Brain (organoid and tissue), 16 donors: ENCODE measurements at places on chromosomes 11 and 22.

GRCh38 chr11:45176996-45177395 is 30.6 kb downstream of the PRDM11 start:
- DNase-seq, result no peak

GRCh38 chr11:72378704-72379383 is 55.5 kb downstream of the CLPB start:
- no peak for DNase-seq

DNA sequence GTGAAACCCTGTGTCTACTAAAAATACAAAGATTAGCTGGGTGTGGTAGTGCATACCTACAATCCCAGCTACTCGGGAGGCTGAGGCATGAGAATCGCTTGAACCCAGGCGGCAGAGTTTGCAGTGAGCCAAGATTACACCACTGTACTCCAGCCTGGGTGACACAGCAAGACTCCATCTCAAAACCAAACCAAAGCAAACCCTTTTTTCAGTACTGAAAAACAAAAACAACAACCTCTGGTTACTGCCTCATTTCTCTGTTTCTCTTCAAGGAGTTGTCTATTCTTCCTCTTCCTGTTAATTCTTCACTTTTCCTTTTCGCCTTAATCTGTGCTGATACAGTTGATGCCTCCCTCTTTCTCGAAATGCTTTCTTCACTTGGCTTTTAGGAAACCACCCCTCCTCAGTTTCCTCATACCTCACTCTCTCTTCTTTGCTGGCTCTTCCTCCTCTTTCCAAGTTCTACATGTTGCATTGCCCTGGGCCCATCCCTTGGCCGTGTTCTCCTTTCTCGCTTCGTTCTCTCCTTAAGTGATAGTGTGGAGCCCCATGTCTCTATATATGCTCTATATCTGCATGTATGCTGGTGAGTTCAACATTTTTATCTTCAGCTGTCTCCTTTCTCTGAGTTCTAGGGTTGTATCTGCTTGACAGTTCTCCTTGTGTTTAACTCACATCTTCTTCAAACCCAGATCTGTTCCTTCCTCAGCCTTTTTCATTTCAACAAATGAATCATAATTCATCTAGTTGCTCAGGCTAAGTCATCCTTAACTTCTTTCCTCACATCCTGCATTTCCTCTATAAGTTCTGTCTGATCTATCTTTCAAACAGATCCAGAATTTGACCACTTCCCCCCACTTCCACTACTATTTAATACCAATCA is 37.1 kb downstream of the NUCB2 start:
- DNase-seq, result no peak

DNA sequence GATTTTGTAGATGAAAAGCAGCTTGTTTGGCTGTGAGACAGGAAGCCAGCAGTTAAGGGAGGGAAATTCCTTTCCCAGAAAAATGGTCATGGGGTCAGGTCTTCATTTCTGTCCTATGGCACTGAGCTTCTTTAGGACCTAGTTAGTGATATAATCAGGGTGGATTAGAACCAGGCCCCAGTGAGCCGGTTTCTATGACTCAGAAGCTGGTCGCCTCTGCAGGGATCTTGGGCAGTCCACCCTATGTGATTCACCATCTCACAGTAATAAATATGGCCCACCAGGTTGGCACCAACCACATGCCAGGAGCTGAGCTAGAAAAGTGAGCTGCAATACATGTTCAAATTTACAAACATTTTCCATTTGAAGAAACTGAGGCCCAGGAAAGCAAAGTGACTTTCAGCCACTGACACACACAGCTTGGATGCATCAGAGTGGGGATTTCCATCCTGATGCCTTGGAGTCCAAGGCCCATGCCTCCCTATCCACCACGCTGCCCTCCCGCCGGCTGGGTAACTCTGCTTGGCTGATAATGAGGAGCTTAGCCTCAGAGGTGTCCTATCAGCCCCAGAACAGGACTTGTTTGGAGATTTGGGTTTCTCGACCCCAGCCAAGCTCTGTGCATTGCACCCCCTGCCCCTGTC is 42.0 kb downstream of the CD82 start:
- DNase-seq, result no peak

- DNase-seq, result no peak
Observed at GRCh38 chr22:41043722-41044121, 48.7 kb upstream of the EP300 start.

DNA sequence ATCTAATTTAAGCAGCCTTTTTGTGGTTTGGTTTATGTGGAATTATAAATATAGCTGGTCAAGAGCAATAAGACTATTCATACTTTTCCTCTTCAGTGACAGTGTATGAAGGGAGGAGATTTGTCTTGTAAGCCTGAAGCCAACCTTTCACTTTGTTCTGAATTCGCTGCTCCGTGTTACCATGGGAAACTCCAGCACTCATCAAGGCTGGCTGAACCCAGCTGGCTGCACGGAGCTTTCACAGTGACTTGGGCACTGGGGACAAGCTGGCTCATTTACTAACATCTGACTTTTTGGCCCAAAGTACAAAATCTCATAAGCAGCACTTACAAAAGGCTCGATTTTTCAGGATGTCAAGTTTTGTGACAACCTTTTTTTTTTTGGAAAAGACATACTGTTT is 120.4 kb upstream of the GRIA4 start:
- peak; percentile 76 for DNase-seq

- DNase-seq, result no peak
Observed at GRCh38 chr11:92383430-92383829, 158.8 kb downstream of the FAT3 start.

GRCh38 chr11:131928992-131929391 is 558.6 kb downstream of the NTM start:
- no peak for DNase-seq

DNA sequence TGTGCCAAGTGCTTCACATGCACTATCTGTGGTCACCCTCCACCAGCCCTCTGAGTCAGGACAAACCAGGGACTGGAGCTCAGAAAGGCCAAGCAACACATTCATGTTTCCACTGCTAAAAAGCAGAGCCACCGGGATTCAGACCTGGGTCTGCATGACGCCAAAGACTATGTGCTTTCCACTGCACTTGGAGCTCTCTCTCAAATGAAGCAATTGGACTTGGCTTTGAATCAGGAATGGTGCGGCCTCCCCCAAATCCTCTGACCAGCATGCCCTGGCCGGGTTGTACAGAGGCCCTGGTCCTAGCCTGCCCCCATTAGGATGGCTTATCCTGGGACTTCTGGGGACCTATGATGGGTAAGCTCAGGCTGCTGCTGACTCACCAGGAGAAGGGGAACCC is 80.7 kb downstream of the PKNOX2 start:
- DNase-seq, result no peak

DNA sequence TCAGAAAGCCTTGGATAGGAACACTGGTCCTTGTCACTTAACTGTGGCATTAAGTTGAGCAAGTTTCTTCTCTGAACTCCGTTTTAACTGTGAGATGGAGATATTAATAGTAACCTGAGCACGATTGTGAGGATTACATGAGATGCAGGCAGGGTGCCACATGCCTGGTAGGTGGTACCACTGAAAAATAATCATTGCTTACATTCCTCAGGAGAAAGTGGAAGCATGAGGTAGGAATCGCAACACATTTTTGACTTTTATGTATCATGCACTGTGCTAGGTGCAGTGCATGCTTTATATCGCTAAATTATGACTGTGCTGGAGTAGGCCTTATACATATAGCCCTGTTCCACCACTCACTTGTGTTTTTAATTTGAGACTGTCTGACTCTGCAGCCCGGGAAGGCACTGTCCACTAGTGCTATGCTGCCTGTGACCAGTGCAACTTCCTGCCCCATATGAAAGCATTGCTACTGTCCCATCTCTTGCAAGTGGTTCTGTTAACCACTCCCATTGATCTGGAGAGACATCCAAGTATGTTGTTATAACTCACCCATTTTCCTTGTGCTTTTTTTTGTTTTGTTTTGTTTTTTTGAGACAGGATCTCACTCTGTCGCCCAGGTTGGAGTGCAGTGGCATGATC is 1.0 kb downstream of the UQCR10 start:
- no peak for DNase-seq

GRCh38 chr11:111259896-111260295 is 14.4 kb downstream of the POU2AF2 start:
- no peak for DNase-seq

DNA sequence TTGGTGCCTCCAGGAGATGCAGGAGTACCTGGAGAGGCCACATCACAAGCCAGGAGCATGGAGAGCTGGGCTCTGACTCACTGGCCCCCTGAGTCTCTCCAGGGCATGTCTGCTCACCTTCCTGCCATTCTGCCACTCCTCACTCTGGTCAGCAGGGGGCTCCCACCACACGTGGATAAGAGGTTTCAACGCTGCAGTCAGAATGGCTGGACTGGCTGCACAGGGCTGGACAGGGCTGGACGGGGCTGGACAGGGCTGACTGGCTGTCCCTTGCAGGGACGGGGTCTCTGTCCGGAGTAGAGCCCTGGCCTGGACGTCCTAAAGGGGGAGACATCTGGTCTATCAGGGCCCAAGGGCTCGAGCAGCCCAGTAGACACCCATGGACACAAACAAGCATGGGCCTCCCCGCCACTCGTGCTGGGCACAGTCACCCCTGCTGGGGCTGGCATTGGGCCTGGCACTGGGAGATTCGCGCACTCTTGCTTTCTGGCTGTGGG is 34.6 kb downstream of the CYTH4 start:
- peak; percentile 94 for DNase-seq

GRCh38 chr11:110948112-110948511 is 235.9 kb upstream of the ARHGAP20 start:
- no peak for DNase-seq

- no peak for DNase-seq
Observed at GRCh38 chr11:24060125-24060524, 436.7 kb upstream of the LUZP2 start.

DNA sequence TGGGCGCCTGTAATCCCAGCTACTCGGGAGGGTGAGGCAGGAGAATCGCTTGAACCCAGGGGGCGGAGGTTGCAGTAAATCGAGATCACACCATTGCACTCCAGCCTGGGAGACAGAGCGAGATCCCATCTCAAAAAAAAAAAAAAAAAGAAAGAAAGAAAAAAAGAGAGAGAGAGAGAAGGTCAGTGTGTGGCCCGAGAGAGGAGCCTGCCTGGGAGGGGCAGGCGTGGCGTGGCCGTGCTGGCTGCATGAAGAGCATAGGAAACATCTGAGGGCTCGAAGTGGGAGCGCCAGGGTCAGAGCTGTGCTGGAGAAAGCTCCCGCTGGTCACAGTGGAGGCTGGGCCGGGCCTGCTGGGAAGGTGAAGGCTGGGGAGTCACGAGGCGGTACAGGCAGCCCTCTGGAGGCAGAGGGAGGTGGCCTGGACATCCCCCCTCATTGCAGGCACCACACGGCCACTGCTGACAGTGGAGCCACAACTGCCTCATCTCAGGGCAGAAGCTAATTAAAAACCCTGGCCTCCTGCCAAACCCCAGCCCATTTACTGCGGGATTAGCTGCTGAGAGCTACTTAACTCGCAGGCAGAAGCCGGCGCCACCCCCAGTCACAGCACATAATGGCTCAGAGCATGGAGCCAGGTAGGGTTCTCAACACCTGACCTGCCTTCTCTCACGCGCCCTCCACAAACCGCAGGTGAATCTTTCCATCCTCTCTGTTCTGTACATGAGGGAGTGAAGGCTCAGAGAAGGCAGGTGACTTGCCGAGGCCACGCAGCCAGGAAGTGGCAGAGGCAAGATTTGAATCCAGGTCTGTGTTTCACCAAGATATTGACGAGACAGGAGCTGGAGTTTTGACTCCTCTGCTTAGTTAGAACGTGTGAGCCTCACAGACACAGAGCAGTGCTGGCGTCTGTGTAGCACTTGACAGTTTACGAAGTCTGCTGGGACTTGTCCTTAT is 32.6 kb downstream of the NFAM1 start:
- DNase-seq, result peak; percentile 86

DNA sequence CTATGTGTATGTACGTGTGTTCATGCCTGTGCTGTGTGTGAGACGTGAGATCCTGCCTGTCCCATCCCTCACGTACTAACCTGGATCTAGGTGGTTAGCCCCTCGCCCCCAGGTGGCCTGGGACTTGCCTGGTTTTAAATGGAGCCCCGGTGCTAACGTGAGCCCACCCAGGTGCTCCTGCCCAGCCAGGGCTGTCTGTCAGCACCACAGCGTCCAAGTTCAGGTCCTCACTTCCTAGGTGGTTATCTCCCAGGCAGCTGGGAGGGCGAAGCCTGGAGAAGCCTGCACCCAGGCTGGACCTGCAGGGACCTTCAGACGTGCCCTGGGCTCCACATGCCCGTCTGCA is 86.0 kb downstream of the KCNQ1 start:
- DNase-seq, result no peak

GRCh38 chr11:132556316-132556715 is 976.0 kb downstream of the OPCML start:
- no peak for DNase-seq

- no peak for DNase-seq
Observed at GRCh38 chr22:48968201-48968959, 859.3 kb downstream of the BRD1 start.

GRCh38 chr11:72831521-72832300 is 17.5 kb downstream of the ATG16L2 start:
- peak; percentile 85 for DNase-seq

DNA sequence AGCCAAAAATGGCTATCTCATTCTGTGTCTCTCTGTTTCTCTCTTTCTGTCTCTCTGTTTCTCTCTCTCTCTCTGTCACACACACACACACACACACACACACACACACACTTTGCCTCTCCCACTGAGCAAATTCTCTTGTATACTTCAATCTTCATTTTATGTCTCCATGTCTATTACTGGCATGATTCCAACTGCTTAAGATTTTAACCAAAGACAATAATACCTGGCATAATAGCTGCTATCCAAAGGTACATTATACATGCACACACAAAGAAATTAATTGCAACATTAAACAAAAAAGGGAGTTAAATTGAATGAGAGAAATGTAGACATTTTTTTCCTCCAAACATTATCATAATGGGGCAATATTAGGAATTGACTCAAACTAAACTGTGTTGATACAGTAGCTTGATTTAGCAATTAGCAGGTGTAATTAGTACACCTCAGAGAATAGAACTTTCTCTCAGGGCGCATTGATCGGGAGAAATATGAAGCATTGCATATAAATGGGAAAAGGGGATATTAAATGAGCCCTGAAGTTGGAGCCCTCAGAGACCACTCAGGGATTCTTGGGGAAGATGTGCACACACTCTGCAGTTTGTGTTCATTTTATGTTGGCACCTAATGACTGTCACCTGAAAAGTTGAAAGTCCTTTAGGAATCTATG is 17.4 kb upstream of the SLC1A2 start:
- DNase-seq, result no peak

DNA sequence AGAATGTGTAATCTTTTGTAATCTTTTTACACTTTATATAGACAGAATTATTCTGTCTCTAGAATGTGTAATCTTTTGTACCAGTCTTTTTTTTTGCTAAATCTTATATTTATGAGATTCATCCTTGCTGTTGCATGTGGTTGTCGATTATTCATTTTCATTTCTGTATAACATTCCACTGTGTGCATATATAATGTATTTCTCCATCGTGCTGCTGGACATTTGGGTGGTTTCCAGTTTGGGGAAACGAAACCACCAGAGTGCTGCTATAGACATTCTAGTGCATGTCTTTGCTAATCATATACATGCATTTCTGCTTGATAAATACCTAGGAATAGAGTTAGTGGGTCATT is 146.5 kb downstream of the GRIK4 start:
- no peak for DNase-seq
